ENCODE measurements at places on chromosomes 3 and 15.

GRCh38 chr15:46265664-46266347 is 631.0 kb downstream of the SQOR start:
- DNase-seq: no peak

GRCh38 chr3:171173736-171174135 is 147.2 kb upstream of the SLC2A2 start:
- DNase-seq: no peak

DNA sequence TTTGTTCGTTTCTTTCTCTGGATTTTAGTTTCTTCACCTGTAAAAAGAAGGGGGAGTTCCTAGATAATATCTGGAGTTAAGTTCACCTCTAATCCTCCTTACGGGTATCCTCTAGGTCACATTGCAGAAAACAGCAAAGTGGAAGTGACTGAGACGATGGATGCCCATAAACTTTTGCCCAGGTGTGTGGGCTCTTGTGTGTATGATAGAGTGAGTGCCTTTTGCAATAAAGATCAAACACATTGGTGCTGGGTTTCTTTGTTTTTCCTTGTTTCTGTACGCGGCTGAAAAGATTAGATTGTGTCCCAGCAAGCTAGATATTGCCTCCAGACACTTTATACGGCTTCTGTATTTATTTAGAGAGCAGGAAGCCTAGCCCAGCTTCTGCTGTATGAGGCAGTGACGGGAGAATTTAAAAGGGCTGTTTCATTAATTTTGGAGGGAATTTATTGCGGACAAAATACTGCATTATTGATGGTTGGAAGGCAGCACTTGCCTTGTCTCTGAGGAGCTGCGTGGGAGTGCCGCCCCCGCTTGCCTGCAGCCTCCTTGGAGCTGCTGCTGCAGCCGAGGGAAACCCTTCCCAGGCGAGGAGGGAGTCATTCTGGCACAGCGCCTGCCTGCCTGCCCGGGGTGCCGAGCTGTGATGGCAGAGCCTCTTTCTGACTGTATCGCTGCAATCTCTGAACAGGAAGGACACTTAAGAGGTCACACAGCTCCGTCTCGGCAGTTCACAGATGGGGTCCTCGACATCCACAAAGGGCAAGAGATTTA is 38.5 kb downstream of the PYDC2 start:
- no peak for DNase-seq

DNA sequence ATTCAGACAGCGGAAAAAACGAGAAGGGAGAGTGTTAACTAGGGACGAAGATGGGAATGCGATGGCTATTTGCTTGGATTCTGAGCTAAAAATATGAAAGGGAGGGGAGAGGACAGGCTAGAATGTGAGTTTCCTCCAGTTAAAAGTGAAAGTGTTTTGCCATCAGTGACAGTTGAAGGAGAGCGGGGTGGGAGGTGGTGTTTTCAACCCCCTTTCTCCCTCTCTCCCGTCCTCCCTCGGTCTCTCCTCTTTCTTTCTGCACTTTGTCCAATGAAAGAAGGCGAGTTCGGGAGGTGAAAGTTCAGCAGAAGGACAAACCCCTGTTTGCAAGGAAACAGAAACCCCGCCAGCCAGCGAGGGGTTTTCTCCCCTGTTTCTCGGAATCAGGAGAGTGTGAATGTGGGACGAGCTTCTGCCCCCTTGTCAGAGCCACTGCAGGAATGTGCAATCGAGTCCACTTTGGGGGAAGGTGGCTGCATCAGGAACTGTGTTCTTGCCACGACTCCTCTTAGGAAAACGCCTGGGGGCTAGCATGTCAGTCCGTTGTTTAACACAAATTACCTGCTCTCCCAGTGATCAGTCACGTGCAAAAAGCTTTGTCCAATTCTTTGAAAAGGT is 975 bp upstream of the FOXP1 start:
- no peak for DNase-seq

- no peak for DNase-seq
Measured at GRCh38 chr3:130787422-130788068, 40.9 kb upstream of the PIK3R4 start.

GRCh38 chr15:88736204-88736603 is 67.0 kb upstream of the ACAN start:
- DNase-seq: no peak
